ENCODE measurements at places on chromosomes 12 and 14. TPM values are rescaled to one million over a fixed set of nuclear protein-coding genes. Genes with fewer than 3 reads are reported as not detected.

DNA sequence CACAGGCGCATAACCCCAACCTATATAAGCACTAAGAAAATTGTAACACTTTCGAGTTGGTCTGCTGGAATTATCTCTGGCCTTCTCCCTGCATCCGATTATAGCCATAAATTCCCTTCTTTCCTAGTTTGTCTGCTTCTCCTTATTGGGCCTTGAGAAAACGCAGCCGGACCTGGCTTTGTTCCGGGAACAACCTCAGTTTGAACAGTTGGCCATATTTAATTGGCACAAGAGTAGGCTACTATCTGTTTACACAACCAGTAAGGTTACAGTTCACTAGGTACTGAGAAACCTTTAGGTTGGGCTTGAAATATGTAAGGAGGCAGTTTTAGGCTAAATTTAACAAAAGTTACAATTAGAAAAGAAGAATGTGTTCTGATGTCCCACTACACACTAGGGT, 176.1 kb downstream of the IPO8 start:
- H3K27me3 ChIP-seq, result no peaks in the 10 kb centered on the region
- no peak for DNase-seq
- H3K27ac ChIP-seq, result no peak overlapping the region
- no peak overlapping the region for H3K4me3 ChIP-seq

SMAGP gene
- 3.9 TPM for total RNA-seq

GRCh38 chr12:89470741-89471509, 53.7 kb downstream of the GALNT4 start:
- no peak overlapping the region for H3K4me3 ChIP-seq
- H3K4me1 ChIP-seq, result no peaks in the 10 kb centered on the region

CCDC197 gene
- not detected for total RNA-seq

- DNase-seq, result no peak
- peak overlapping the region; percentile 23 for H3K4me3 ChIP-seq
- no peaks in the 10 kb centered on the region for H3K36me3 ChIP-seq
- H3K27ac ChIP-seq, result peak overlapping the region; percentile 70
- H3K27me3 ChIP-seq, result no peaks in the 10 kb centered on the region
These were observed 15.2 kb upstream of the ACTR6 start for GRCh38 chr12:100185361-100185894.

SLC2A13 gene
- total RNA-seq, result 32.3 TPM

GSG1 gene
- total RNA-seq, result not detected

DNA sequence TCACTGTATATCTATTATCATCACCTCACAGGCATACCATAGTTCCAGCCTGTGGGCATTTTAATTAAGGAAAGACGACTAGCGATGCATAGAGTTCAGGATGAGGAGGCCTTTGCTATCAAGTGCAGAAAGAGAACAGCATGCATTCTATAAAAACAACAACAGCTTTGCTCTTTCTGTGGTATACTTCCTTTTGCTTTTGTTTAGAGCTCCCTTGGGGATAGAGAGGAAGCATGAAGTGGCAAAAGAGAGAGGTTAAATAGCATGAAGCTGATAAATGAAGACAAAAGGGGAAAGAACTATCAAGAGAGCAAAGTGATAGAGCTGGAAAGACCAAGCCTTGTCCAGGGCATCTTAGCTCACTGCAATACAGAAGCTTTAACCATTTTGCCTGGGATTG, 23.5 kb downstream of the IFNG-AS1 start:
- no peak overlapping the region for H3K27ac ChIP-seq
- no peak for DNase-seq
- no peaks in the 10 kb centered on the region for H3K27me3 ChIP-seq
- H3K36me3 ChIP-seq, result no peaks in the 10 kb centered on the region
- no peaks in the 10 kb centered on the region for H3K4me1 ChIP-seq
- no peak overlapping the region for H3K4me3 ChIP-seq

NOVA1 gene
- 8.7 TPM for total RNA-seq

FLRT2 gene
- 9.1 TPM for total RNA-seq

DCN gene
- 1,546 TPM for total RNA-seq

DNA sequence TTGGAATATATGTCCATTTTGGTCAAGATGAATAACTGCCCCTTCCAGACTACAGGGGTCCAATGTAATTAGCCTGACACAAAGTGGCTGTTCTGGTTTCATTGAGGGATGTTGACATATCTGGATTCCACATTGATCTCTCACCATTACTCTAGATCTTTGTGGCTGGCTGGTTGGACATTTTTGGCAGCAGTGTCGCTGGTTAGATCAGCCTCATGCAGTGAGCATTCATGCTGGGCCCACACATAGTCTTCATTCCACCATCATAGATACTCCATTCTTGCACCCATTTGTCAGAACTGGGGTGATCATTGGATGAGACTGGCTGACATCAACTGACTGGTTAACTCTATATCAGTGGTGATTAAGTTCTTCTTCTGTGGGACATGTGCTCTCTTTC, 74.4 kb downstream of the MGST1 start:
- no peak overlapping the region for H3K4me3 ChIP-seq
- H3K27me3 ChIP-seq, result no peaks in the 10 kb centered on the region
- H3K36me3 ChIP-seq, result no peaks in the 10 kb centered on the region
- H3K27ac ChIP-seq, result no peak overlapping the region

C2CD5 gene
- total RNA-seq, result 42.6 TPM

DNA sequence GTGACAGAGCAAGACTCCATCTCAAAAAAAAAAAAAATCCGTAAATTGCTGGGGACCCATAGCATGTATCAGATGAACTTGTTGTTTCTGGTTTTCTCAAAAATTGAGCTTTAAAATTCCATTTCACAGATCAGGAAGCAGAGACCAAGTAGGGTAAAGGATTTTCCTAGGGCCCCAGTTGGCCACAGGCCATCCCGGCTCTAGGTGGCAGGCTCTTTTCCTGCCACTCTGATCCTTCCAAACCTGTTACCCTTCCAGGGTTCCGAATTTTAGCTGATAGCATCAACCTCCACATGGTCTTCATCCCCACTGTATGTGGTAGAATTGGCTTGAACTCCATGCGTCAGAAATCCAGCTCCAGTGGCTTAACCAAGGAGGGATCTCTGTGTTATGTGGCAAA, 36.1 kb upstream of the BDKRB2 start:
- no peaks in the 10 kb centered on the region for H3K27me3 ChIP-seq
- H3K4me1 ChIP-seq, result no peaks in the 10 kb centered on the region
- H3K4me3 ChIP-seq, result no peak overlapping the region
- no peak overlapping the region for H3K27ac ChIP-seq
- H3K36me3 ChIP-seq, result no peaks in the 10 kb centered on the region

CLEC9A gene
- not detected for total RNA-seq

- H3K4me1 ChIP-seq, result no peaks in the 10 kb centered on the region
- no peaks in the 10 kb centered on the region for H3K27me3 ChIP-seq
- DNase-seq, result no peak
- no peak overlapping the region for H3K4me3 ChIP-seq
- H3K36me3 ChIP-seq, result no peaks in the 10 kb centered on the region
These were observed 191.5 kb upstream of the CAND1 start for GRCh38 chr12:67077617-67078016.

ERP27 gene
- not detected for total RNA-seq

SRRM4 gene
- total RNA-seq, result not detected

DNA sequence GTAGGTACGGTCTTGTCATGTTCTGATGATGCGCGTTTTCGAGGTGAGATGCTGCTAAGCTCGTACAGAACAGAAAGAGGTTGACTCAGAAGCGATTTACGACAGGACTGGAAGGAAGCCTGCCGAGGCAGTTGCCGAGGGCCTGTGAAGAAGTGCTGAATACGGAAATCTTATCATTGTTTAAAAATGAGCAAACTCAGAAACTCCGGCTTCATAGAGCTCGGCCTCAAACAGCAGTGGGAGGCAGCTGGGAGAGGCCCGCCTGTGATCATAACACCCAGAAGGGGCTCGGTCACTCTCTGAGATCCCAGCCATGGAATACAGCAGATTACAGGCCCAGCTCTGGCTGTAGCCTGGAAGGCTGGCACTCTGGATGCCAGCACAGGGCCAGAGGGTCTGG, 87.4 kb downstream of the CPSF2 start:
- DNase-seq, result no peak
- H3K27me3 ChIP-seq, result no peaks in the 10 kb centered on the region
- peaks cover 13% of the 10 kb centered on the region for H3K4me1 ChIP-seq
- H3K27ac ChIP-seq, result peak overlapping the region; percentile 76
- no peaks in the 10 kb centered on the region for H3K36me3 ChIP-seq

DNA sequence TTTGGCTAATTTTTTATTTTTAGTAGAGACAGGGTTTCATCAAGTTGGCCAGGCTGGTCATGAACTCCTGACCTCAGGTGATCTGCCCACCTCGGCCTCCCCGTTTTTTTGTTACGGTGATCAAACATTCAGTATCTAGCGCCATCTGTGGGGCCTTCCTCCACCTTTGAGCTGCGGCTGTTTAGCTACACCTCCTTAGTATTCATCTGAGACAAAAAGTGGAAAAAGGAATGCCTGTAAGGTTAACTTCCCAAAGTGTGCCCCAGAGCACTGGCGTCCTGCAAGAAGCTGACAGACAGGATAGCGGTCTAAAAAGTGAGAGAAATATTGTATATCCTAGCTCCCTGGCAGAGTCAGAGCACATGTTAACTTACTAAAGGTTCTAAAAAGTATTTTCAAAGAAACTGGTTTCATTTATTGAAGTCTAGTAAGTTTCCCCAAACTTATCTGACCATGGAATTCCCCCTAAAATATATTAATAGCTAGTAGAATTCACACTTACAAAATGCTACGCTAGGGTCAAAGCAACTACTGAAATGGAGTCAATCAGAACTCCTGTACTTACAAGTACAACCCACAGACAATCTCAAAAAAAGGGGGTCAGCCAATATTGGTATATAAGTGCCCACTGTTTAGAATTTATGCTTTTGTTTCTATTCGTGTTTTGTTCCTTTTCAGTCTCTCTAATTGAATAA, 59.1 kb downstream of the DUSP16 start:
- no peaks in the 10 kb centered on the region for H3K27me3 ChIP-seq
- H3K27ac ChIP-seq, result no peak overlapping the region

GRCh38 chr12:15563663-15564062, 225.5 kb downstream of the EPS8 start:
- no peaks in the 10 kb centered on the region for H3K4me1 ChIP-seq
- DNase-seq, result no peak
- H3K27ac ChIP-seq, result peak overlapping the region; percentile 53
- no peaks in the 10 kb centered on the region for H3K27me3 ChIP-seq
- H3K36me3 ChIP-seq, result no peaks in the 10 kb centered on the region

DNA sequence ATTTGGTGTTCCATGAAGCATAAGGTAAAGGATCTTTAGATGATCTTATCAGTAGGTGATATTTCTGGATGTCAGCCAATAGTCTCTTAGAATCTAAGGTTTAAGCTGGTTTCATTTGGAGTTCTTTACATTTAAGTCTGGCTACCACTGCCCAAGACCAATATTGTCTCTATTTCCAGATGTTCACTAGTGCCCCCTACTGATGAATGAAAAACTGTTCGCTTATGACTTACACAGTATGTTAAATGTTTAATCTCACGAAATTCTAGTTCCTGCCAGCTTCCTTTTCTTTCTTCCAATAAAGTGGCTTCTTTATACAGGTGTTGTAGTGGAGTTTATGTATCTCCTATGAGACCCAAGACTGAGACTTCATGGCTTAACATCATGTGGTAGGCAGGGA, 31.8 kb upstream of the MIS18BP1 start:
- no peaks in the 10 kb centered on the region for H3K27me3 ChIP-seq
- no peak overlapping the region for H3K27ac ChIP-seq
- H3K4me1 ChIP-seq, result no peaks in the 10 kb centered on the region
- DNase-seq, result no peak
- H3K4me3 ChIP-seq, result no peak overlapping the region

MIPOL1 gene
- total RNA-seq, result 11.7 TPM

Measured in sigmoid colon (tissue), 7 donors.